ENCODE measurements at places on chromosomes 1 and 21.
A peak's percentile ranks its signal among the peaks of the same experiment; 100 is the strongest.

DNA sequence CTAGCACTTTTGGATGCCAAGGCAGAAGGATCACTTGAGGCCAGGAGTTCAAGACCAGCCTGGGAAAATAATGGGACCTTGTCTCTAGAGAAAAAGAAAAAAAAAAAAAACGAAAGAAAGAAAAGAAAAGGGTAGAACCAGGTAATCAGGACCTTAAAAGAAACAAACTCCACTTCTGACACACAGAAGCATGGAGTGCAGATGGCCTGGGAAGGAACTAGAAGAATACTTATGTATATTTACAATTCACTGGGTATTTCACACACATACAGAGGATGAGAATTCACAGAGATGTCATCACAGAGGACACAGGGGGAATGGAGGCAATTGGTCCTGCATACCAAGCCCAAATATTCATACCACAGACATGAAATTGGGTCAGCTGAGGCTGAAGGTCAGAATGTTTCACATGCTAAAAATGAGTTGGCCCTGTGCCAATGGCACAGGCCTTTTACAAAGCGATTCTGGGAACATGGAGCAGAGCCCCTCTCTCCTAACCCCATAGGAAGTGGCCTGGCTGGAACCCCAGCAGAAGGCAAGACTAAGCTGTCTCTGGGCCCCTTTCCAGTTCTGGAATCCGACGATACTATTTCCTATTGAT is 4.4 kb downstream of the B4GALT3 start:
- DNase-seq: no peak

DNA sequence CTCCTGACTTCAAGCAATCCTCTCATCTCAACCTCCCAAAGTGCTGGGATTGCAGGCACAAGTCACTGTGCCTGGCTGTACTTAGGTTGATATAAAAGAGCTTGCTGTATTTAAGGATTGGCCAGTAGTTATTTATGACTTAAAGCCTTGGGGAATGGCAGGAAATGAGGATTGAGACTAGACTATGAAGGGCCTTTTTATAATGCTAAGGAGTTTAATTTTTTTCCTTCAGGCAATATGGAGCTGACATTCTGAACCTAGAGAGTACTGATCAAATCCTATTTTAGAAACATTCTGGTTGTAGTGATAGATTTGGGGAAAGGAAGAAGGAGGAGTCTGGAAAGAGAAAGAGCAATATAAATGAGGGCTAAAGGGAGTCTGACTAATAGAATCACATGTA is 44.7 kb downstream of the MSH4 start:
- DNase-seq: no peak

DNA sequence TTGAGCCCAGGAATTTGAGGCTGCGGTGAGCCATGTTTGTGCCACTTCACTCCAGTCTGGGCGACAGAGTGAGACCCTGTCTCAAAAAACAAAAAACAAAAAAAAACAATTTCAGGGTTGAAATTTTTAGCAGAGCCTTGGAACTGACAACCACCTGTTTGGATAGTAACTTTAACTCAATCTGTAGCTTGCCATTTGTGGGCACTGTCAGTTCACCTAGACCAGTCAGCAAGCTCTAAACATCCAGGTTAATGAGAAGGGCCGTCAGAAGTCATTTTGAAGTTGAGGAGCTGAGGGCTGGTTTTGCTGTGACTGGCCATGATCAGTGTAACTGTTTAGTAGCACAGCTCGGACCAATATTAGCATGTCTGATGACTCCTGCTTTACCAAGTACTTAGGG is 8.4 kb downstream of the TRAPPC10 start:
- no peak for DNase-seq

DNA sequence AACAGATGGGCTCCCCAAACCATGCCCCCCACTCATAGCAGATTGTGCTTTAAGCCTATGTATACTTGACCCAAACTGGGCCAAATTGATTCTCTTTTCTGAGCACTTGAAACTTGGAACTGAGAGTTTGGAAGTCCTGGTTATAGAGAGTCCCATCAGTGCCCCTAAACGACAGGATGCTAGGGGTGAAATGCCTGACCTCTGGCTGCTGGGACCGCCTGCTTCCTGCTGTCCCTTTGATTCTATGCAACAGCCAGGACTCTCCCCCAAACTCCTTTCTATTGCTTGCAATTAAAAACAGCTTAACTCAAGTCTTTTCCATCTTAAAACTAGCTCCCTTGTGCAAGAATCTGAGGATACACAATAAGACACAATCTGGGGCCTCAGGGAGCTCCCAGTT is 4.7 kb downstream of the C1orf210 start:
- DNase-seq: no peak

- DNase-seq: peak; percentile 90
Observed at GRCh38 chr1:177209357-177209756, 38.6 kb downstream of the BRINP2 start.

DNA sequence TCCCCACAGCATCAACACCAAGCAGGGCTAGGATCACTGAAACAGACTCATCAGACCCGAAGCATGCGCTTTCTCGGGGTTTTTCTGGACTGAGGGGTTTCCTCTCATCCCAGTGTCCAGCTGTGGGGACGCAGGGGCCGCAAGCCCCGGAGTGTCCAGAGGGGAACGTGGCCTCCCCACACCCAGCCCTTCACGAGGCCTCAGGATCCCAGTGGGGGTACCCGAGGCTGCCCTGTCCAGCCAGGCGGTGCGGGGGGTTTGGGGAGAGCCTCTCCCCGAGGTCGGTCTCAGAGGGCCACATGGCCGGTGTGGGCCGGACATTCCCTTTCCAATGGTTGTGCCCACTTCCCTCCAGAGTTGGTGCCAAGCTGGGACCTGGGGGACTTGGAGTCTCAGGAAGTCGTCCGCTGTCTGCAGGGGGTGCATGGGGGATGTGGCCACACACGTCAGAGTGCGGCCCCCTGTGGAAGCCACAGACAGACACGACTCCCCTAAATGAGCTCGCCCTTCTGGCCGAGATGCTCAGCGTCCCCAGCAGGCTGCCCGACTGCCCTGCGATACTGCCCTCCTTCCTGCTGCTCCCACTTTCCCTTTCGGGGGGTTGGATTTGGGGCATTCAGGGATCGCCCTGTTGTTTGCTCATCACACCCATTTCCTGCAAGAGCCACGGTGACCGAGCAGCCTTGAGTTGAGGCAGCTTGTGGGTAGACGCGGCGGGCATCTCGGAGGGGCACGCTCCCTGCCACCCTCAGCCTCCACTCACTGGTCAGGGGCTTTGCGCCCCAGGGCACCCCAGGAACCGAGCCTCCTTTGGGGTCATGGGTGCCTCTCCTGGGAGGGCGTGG is 4.1 kb downstream of the COL6A1 start:
- DNase-seq: no peak

DNA sequence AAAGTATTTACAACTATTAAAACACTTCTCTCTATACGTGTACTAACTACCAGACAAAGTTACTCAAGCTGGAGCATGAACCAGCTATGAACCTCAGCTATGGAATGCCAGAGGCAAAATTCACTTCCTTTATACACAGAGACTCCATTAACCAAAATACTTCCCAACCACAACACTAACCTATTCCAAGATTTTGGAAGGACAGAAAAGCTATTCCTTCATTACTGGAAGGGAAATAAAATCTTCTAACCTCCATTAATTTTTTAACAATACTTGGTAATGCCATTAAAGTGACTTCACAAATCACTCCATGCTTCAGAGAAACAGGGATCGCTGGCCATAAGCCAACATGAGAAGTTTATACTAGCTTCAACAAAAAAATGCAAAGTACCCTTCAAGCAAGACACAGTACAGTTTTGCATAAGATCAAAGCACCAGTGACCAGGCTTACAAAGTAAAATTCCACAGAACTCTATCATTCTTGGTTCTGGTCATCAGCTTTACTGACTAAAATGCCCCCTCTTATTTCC is 58.0 kb downstream of the PUM1 start:
- DNase-seq: no peak

DNA sequence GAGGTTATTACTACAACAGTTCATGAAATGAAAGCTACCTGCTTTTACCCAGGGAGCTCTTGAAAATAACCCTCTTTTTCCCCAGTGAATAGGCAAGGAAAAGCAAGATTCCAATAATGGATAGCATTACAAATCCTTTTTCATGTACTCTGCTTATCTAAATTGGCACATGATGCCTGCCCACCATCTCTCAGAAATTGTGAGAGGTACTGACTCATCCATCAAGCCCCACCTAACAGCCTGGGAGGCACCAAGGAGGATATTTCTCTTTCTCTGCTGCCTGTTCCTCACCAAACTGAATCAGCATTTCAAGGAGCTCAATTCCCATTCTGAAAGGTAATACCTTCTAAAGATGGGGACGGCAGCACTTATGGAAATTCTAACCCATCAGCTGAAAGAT is 34.4 kb downstream of the PALMD start:
- DNase-seq: peak; percentile 56

GRCh38 chr1:30253361-30253760 is 470.0 kb downstream of the MATN1 start:
- DNase-seq: no peak

DNA sequence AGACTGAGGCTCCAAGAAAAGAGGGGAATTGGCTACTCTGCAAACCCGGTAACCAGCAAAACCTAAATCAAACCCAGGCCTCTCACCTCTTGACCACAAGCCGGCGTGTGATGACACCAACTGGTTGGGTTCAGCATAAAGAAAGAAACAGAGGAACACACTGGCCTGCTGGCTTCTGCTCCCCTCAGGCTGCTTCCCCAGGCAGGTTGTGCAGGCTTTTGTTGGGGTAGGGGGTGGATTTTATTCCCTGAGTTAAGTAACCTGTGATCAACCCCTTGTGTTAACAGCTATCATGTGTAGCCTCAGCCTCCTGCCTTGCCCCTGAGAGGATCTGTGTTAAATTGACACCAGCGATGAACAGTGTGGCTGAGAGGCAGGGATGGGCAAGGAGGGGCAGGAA is 111.6 kb upstream of the ZBTB40 start:
- DNase-seq: no peak

DNA sequence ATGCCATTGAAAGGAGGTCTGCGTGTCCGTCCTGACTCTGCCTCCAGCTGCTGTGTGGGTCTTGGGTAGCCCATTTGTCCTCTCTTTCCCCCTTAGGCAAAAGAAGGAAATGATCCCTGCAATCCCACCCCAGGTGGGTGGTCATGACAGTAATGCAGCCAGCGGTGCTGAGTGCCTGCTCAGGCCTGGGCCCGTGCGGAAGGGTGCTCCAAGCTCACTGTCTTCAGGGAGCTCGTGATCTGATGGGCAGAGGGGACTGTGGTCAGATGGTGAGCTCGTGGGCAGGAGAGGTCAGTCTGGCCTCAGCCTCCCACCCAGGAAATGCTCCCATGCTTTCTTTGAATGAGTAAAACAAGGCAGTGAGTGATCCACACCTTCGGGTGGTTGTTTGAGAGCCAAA is 35.3 kb upstream of the TTC4 start:
- no peak for DNase-seq

- DNase-seq: no peak
Observed at GRCh38 chr1:22611530-22611947, 24.9 kb upstream of the C1QA start.

- DNase-seq: no peak
Observed at GRCh38 chr1:182460550-182460951, 10.6 kb downstream of the RGSL1 start.

GRCh38 chr1:15685820-15686219 is 1.7 kb downstream of the PLEKHM2 start:
- DNase-seq: no peak
